B cell (primary cell): ENCODE measurements at places on chromosomes 6 and 20. TPM values are rescaled to one million over a fixed set of nuclear protein-coding genes. Genes with fewer than 3 reads are reported as not detected.

The EMILIN3 gene
- not detected in 2 replicates for polyA plus RNA-seq

The COL20A1 gene
- polyA plus RNA-seq, result not detected in 2 replicates

The DAAM2 gene
- not detected in 2 replicates for polyA plus RNA-seq

The SLC35F1 gene
- polyA plus RNA-seq, result not detected in 2 replicates

The C6orf141 gene
- not detected in 2 replicates for polyA plus RNA-seq

The TNNC2 gene
- polyA plus RNA-seq, result 0.33 and 2.4 TPM in 2 replicates

The PKIB gene
- polyA plus RNA-seq, result 0.27 and 0.49 TPM in 2 replicates

GRCh38 chr20:32511358-32512046 is 73.6 kb downstream of the NOL4L start:
- peaks cover 34% of the 10 kb centered on the region for H3K4me1 ChIP-seq
- no peak for DNase-seq
- H3K4me3 ChIP-seq, result no peak overlapping the region
- no peak overlapping the region for H3K27ac ChIP-seq
- no peaks in the 10 kb centered on the region for H3K36me3 ChIP-seq
- no peaks in the 10 kb centered on the region for H3K27me3 ChIP-seq

DNA sequence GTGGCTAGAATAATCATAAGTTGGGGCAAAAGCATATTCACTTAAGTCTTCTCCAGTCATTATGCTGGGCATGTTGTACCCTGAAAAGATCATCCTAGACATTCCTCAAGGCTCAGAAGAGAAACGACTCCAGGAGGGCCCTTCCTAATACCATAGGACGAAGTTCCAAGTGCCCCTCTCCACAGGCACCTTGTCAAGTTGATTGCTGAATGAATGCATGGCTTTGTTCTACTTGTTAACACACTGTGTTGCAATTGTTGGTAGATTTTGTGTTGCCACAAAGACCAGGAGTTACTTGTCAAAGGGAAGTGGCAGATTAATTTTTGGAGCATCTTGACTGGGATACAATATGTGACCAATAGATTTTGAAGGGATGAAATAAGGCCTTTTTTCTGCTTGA is 194.3 kb upstream of the SMLR1 start:
- H3K4me3 ChIP-seq, result no peak overlapping the region
- H3K4me1 ChIP-seq, result no peaks in the 10 kb centered on the region
- no peak for DNase-seq
- H3K27me3 ChIP-seq, result no peaks in the 10 kb centered on the region
- no peak overlapping the region for H3K27ac ChIP-seq

DNA sequence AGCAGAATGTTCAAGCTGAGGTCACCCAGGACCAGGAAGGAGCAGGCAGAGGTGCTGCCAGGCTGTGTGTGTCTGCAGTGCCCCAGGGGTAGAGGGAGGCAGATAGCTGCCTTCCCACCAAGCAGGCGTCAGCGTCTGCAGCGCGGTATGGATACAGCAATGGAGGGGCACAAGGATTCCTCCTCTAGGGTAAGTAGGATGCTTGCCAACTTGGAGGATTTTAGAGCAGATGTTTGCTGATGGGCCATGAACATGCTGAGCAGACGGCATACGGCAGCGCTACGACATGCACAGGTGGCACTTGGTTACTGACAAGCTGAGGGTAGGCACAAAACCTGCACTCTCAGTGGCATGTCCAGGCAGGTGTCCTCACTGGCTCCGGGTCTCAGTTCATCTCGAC is 48.1 kb downstream of the PSMG4 start:
- no peak overlapping the region for H3K4me3 ChIP-seq
- H3K27me3 ChIP-seq, result no peaks in the 10 kb centered on the region
- DNase-seq, result no peak
- H3K27ac ChIP-seq, result no peak overlapping the region

DNA sequence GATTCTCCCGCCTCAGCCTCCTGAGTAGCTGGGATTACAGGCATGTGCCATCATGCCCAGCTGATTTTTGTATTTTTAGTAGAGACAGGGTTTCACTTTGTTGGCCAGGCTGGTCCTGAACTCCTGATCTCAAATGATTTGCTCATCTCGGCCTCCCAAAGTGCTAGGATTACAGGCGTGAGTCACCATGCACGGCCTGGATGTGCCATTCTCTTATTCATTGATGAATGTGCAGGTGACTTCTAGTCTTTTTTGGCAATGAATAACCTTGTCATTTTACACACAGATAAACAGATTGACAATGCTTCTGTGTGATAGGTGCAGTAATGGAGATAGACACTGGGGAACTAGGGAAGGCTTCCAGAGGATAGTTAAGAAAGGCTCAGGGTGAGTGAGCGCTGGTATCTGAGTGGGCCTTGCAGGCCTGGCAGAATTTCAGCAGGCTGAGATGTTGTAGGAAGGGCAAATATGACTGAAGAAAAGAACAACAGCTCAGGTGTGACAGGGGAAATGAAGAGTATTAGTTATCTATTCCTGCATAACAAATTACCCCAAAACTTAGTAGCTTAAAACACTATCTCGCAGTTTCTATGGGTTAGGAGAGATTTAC is 23.3 kb downstream of the PPARD start:
- no peaks in the 10 kb centered on the region for H3K27me3 ChIP-seq
- H3K36me3 ChIP-seq, result peaks cover 10% of the 10 kb centered on the region
- DNase-seq, result no peak
- H3K4me3 ChIP-seq, result no peak overlapping the region
- H3K27ac ChIP-seq, result no peak overlapping the region

DNA sequence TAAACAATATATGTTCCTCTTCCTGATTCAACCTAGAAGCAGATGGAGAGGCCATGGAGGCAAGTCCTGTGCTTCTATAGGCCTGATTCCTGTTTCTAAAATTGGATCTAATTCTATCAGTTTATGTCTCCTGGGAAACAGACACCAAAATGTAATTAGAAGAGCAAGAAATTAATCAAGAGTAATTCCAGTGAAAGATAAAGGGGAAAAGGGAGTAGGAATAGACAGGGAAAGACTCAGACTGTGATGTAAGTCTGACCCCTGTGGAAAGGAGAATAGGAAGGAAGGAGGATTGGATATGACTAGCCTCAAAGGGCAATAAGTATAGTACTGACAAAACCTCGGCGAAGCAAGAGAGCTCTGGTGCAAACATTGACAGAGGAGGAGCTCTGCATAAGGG is 33.9 kb upstream of the FBXO30 start:
- H3K4me3 ChIP-seq, result no peak overlapping the region
- H3K4me1 ChIP-seq, result no peaks in the 10 kb centered on the region
- no peak for DNase-seq
- no peaks in the 10 kb centered on the region for H3K36me3 ChIP-seq
- no peaks in the 10 kb centered on the region for H3K27me3 ChIP-seq

GRCh38 chr20:17314264-17314663 is 87.4 kb downstream of the PCSK2 start:
- H3K36me3 ChIP-seq, result no peaks in the 10 kb centered on the region
- H3K27ac ChIP-seq, result no peak overlapping the region
- DNase-seq, result no peak
- H3K4me3 ChIP-seq, result no peak overlapping the region
- H3K4me1 ChIP-seq, result no peaks in the 10 kb centered on the region
- H3K27me3 ChIP-seq, result peaks cover 10% of the 10 kb centered on the region

DNA sequence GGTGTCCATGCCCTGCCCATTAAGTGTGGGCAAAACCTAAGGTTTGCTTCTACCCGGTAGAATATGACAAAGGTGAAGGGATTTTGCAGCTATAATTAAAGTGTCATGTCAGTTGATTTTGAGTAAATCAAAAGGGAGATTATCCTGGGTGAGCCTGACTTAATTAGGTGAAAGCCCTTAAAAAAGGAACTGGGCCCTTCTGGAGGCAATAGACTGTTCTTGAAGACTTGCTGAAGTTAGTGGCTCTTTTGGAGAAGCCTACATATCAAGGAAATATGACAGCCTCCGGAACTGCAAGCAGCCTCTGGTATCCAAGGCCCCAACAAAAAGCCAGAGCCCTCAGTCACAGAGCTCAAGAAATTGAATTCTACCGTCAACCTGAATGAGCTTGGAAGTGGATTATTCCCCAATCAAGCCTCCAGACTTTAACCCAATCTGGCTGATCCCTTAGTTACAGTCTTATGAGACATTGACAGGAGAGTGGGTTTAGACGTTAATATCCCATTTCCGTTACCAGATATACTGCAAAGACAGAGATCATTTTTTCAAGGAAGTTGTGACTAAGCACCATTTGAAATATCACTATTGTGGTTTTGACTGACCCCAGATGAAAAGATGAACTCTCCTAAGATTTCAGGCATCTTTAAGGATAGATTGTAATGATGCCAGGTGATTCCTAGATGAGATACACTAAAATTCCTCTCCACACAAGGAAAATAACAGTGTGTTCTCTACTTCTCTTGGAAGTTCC is 303.4 kb downstream of the PLCB1 start:
- no peaks in the 10 kb centered on the region for H3K36me3 ChIP-seq
- H3K27me3 ChIP-seq, result no peaks in the 10 kb centered on the region
- no peak for DNase-seq
- no peak overlapping the region for H3K27ac ChIP-seq
- no peaks in the 10 kb centered on the region for H3K4me1 ChIP-seq
- no peak overlapping the region for H3K4me3 ChIP-seq

- no peaks in the 10 kb centered on the region for H3K27me3 ChIP-seq
- H3K4me1 ChIP-seq, result no peaks in the 10 kb centered on the region
- no peak overlapping the region for H3K27ac ChIP-seq
- H3K4me3 ChIP-seq, result no peak overlapping the region
- DNase-seq, result no peak
These were observed 85.7 kb downstream of the HIVEP1 start for GRCh38 chr6:12097791-12098190.

DNA sequence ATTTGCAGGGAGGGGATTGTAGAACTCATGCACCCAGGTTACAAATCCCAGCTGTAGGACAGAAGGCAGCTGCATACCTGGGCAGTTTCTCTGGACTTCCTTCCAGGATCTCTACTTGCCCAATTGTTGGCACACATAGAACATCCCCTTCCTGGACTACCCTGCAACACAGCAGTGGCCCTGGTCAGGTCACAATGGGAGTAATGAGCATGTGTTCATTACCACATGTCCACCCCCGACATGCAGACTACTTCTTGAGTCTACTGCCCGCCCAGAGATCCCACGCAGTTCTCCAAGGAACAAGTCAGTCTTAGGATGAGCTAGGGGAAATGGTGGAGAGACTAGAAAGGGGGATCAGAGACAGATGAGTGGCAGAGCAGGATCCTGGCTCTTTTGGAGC is 5.1 kb downstream of the PEX6 start:
- no peak overlapping the region for H3K27ac ChIP-seq
- H3K4me1 ChIP-seq, result peaks cover 6% of the 10 kb centered on the region
- no peaks in the 10 kb centered on the region for H3K27me3 ChIP-seq
- H3K36me3 ChIP-seq, result no peaks in the 10 kb centered on the region

- H3K36me3 ChIP-seq, result no peaks in the 10 kb centered on the region
- H3K27ac ChIP-seq, result no peak overlapping the region
- no peaks in the 10 kb centered on the region for H3K4me1 ChIP-seq
- DNase-seq, result no peak
- H3K27me3 ChIP-seq, result no peaks in the 10 kb centered on the region
These were observed 16.4 kb downstream of the TAAR2 start for GRCh38 chr6:132607544-132608233.

- H3K36me3 ChIP-seq, result no peaks in the 10 kb centered on the region
- H3K27me3 ChIP-seq, result no peaks in the 10 kb centered on the region
- no peak overlapping the region for H3K4me3 ChIP-seq
- no peaks in the 10 kb centered on the region for H3K4me1 ChIP-seq
These were observed 127.8 kb downstream of the KIF16B start for GRCh38 chr20:16445482-16445881.

- H3K4me1 ChIP-seq, result no peaks in the 10 kb centered on the region
- no peaks in the 10 kb centered on the region for H3K36me3 ChIP-seq
- H3K4me3 ChIP-seq, result no peak overlapping the region
- H3K27ac ChIP-seq, result no peak overlapping the region
These were observed 286.5 kb upstream of the NT5E start for GRCh38 chr6:85163156-85164080.
